ENCODE measurements at places on chromosomes 1 and 21.

- no peak for DNase-seq
These were observed 11.3 kb upstream of the MFSD2A start for GRCh38 chr1:39943471-39944290.

DNA sequence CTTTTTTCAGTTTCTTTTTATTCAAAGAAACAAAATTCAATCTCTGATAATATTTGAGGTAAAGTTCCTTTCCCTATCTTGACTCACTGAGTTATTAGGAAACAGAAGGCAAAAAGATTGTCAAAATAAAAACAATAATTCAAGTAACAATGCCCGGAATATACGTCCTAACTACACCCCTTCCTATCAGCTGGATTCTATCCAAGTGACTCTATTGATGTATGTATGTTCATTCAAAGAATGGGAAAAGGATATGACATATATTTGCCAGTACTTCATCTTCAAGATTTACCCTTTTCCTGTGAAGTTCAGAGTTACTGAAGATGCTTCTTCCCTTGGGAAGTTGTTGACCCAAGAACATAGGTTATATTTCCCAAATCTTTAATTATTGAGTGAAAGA, 13.7 kb downstream of the SPRTN start:
- no peak for DNase-seq

GRCh38 chr1:36400514-36400824, 2.8 kb upstream of the LSM10 start:
- DNase-seq, result no peak

GRCh38 chr1:97901017-97901658, 19.7 kb downstream of the DPYD start:
- DNase-seq, result no peak

GRCh38 chr21:45801989-45802388, 158.5 kb downstream of the PCBP3 start:
- DNase-seq, result no peak

DNA sequence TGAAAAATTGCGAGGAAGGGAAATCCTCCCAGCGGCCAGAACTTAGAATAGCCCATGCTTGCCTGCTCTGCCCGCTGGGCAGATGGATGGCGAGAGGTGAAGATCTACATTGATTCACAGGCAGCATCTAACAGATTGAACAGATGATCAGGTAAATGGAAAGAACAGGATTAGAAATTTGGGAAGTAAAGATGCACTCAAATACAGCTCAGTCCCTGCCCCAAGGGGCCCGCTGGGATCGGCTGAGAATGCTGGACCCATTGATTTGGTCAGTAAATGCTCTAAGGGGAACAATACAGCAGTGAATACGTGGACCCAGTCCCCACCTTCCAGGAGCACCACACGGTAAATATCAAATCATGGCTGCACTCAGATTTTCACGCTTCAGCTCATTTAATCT, 248.2 kb downstream of the MATN1 start:
- DNase-seq, result no peak

GRCh38 chr1:159891275-159892157, 8.4 kb downstream of the CFAP45 start:
- DNase-seq, result peak; percentile 85

GRCh38 chr1:21052034-21052433, 124.7 kb downstream of the EIF4G3 start:
- DNase-seq, result no peak

DNA sequence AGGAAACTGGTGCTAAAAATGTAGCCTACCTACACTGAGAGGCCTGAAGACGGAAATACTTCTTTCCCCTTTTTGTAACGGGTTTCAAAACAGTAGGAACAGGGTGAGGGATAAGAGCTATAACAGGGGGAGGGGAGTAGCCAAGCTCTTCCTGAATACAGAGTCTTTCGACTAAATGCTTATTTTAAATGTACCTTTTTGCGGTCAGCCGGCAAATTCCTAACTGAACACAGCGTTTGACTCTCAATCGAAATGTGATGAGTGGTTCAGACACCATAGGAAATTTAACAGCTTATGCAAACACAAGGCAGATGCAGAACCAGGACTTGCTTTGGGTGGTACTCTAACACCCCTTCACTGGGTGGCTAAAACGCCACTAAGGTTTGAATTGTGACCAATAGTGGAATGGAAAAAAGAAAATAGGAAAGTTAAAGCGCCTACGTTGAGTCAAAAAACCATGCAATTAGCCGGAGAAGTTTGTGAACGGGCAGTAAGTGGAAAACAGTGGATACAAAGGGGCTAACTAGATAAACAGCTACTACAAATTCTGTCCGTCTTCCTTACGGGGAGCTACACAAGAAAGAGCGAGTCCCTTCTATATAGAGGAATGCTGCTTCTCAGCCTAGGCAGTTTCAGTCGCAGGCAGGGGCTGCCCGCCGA, 1.7 kb downstream of the EGLN1 start:
- peak; percentile 6 for DNase-seq

DNA sequence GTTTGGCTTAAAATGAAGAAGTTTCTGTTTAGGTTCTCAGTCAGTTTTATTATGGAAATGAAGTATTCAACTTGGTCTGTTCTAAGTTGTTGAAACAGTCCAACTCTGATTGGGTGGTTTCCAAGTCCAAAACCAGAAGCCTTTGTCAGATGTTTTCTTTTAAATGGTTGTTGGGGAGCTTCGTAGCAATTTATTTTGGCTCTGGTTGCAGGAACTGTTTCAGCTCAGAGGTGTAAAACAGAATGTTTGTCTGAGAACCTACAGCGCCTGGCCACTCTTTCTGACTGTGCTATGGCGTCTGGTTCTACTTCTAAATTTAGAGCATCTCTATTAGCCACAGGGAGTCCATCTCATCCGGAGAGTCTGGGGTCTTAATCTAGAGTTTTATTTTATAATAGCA, 582.6 kb upstream of the TMPRSS15 start:
- no peak for DNase-seq

DNA sequence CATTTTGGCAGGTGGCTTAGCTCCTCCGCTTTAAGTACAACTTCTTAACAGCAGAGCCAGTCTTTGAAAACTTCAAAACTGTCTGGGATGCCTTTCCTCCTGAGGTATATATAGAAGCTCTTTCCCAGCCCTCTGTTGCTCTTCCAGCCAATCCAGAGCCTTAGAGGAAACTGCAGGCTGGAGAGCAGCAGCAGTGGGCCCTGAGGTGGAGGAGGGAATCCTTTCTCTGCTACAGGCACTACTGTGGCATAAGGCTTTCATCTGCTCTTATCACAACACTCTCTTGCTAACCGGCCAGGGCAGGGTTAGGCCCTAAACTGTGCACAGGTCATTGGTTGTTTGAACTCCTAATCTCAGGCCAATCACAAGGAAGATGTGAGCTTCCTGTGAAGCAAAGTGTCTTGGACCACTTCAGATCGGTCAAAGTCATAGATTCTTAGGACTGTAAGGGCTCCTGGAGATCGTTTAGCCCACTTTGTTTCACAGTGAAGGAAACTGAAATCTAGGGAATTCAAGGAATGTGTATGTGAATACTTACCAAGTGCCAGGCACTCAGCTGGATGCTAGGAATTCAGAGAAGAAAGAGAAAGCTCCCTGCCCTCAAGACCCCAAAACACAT, at the start of gene RGS5:
Gene RGS5 (minus strand): TSS at position 84 of the 619 bp plus-strand sequence. CDS start 81 bp downstream, at position 3.
- no peak for DNase-seq

DNA sequence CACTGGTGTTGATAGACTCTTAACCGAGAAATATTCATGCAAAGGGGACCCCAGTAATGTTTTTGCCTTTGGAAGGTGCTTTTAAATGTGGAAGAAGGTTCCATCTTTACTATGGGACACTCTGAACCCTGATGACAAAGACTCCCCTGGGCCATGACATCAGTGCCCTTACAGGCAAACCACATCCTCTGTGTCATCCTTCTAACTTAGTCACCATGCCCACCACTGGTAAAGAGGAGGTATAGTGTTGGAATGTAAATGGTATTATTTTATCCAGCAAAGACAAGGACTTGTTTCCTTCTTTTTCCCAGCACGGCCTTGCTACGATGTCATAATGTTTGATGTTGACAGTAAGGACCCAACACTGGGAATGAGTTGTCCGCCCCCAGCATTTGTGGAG, 12.6 kb downstream of the METTL13 start:
- no peak for DNase-seq

DNA sequence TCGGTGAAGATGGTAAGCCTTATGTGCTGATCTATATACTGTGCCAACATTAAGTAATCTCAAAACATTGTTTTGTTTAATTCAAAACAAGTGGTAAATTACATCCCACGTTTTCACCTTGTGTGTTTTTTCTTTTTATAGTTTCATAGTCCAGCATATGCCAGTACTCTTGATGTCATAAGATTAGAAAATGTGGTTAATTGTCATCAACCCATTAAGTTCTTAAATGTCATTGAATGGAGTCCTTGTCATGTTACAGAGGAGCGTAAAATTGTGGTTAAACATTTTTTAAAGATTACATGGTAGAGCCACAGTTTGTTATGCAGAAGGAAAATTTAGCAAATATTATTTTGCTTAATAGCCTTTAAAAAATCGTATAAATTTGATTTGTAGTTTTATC, 93.1 kb downstream of the FNBP1L start:
- no peak for DNase-seq

- DNase-seq, result no peak
These were observed 14.7 kb upstream of the CD53 start for GRCh38 chr1:110857964-110858948.

GRCh38 chr1:71245246-71245645, 164.4 kb upstream of the ZRANB2 start:
- no peak for DNase-seq

- DNase-seq, result no peak
These were observed 733.9 kb upstream of the CHRM3 start for GRCh38 chr1:238652346-238652968.

DNA sequence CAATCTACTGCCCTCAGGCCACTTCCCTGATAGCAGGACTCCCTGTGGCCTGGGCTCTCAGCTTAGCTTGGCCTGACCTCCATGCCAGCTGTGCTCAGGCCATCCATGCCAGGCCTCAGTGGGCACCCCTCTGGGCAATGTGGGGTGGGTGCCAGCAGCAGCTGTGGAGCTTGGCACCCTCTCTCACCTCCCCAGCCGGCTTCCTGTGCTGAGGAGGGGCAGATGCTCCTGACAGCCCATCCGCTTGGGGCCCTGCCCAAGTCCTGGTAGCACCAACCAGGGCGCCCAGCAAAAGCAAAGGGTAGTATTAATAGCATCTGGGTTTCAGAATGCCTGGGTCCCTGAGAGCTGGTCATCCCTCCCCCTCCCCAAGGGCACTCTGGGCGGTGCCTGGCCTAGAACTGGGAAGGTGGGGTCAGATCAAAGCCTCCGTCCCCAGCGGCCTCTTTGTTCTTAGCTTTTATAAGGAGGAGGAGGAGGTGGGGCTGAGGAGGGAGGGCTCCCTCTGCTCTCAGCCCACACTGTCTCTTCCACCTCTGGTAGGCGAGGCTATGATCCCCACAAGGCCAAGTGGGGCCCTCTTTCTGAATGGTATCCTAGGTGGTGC, 6.1 kb downstream of the EFNA4 start:
- DNase-seq, result peak; percentile 79

DNA sequence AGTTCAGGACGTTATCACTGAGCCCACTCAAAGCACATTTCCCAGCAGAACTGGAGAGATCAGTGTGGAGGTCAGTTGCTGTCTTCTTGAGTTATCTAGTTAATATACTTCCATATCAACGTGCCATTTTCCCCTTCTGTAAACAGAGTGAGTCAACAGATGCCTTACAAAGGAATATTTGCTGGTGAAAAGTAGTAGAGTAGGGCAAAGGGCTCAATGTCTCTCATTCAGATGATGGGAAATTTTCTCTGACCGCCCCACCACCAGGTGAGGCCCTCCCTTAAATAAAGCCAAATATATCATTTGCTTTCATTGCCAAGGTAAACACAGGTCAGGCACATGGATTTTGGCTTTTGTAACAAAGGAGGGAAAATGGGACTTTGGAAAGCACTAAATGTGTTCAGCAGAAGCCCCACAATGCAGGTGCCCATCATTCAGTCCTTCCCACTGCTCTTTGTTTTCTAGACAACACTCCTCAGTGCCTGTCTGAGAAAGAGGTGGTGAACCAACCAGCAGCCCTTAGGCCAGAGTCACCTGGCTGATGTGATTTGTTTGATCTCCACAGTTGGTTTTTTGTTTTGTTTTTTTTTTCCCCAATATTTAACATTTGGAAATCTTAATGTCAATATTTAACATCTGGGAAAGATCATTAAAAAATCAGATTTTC, 40.5 kb upstream of the SAMD13 start:
- peak; percentile 25 for DNase-seq

GRCh38 chr1:184150776-184151531, 99.4 kb downstream of the TSEN15 start:
- DNase-seq, result no peak

GRCh38 chr1:77571642-77572041, 110.8 kb downstream of the ZZZ3 start:
- no peak for DNase-seq

- no peak for DNase-seq
These were observed 119.8 kb downstream of the RGS21 start for GRCh38 chr1:192436441-192437078.

- DNase-seq, result no peak
These were observed 40.5 kb upstream of the SYT2 start for GRCh38 chr1:202750761-202751160.

DNA sequence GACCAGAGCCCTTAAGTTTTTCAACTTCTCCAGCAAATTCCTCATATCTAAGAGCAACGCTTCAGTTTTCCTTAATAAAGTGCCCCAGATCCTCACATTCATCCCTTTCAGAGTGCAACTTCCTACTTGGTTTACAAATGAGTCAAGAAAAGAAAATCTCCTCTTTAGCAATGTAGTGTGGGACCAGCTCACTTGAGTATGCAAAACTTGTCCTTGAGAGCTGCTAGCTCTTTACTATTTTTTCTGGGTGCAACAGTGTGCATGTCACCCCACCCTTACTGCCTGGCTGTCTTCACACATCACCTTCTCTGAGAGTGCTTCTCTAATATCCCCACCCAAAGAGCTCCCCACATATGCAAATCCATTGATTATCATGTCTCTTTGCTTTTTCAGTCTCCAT, 203.1 kb upstream of the CAMK1G start:
- no peak for DNase-seq

DNA sequence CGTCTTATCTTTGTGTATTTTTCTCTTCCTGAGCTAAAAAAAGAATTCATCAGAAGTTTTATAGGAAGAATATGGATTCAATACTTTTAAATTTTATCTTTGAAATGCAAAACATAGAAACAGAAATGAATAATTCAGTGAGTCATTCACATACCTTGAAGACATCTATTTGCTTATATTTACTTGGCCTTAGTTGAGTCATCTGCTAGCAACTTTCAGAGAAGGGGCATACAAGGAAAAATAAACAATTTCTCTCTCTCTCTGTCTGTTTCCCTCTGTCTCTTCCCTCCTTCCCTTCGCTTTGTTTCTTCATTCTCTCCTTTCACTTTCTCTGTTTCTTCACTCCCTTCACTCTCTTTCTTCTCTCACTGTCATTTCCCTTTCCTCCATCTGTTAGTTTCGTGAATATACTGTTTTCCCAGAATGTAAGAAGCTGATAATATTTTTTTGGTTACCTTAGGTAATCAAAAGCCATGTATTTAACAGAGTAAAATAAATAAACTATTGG, 477.2 kb downstream of the BRINP3 start:
- DNase-seq, result no peak

- DNase-seq, result no peak
These were observed 22.7 kb downstream of the KRTAP10-1 start for GRCh38 chr21:44517175-44517899.

All from NCI-H1092 (cell line).